ENCODE measurements at places on chromosomes 16 and 17.
A peak's percentile ranks its signal among the peaks of the same experiment; 100 is the strongest.

DNA sequence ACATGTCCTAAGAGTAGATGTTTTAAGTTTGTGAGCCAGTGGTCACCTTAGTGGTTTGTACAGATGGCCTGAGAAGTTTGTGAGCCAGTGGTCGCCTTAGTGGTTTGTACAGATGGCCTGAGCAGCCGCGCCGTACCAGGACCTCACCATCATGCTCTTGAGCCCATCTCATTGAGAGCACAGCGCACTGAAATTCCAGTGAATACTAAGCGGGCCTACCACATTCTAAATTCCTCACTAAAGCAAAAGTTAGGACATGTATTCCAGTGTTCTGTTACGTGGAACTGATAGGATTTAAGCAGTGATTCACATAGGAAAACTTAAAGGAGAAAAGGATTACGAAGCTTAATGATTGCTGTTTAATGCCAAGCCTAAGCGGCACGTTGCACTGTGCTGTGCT, 3.9 kb downstream of the USP10 start:
- no peaks in the 10 kb centered on the region for H3K27me3 ChIP-seq
- H3K36me3 ChIP-seq = peaks cover 18% of the 10 kb centered on the region
- no peak for DNase-seq
- no peak overlapping the region for H3K4me3 ChIP-seq
- no peak overlapping the region for H3K27ac ChIP-seq

DNA sequence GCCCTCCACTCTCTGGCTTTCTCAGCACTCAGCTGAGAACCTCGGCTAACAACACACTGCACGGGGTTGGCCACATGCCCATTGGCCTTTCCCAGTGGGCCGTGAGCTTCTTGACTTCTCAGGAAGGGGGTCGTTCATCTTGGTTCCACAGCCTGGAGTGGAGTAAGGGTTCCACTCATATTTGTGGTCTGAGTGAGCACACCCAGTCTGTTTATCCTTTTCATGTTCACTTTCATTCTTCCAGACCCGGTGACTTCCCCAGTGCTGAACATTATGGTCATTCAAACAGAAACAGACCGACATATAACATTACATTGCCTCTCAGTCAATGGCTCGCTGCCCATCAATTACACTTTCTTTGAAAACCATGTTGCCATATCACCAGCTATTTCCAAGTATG, 8.2 kb downstream of the MILR1 start:
- DNase-seq = no peak
- H3K27me3 ChIP-seq = no peaks in the 10 kb centered on the region
- peaks cover 60% of the 10 kb centered on the region for H3K4me1 ChIP-seq
- H3K36me3 ChIP-seq = peaks cover 32% of the 10 kb centered on the region
- peak overlapping the region; percentile 90 for H3K27ac ChIP-seq

GRCh38 chr17:71942626-71943025, 178.2 kb upstream of the SOX9 start:
- no peak for DNase-seq
- no peaks in the 10 kb centered on the region for H3K36me3 ChIP-seq
- H3K27me3 ChIP-seq = no peaks in the 10 kb centered on the region
- no peak overlapping the region for H3K4me3 ChIP-seq
- no peak overlapping the region for H3K27ac ChIP-seq

- H3K4me3 ChIP-seq = no peak overlapping the region
- no peaks in the 10 kb centered on the region for H3K27me3 ChIP-seq
- peaks cover 25% of the 10 kb centered on the region for H3K4me1 ChIP-seq
- H3K36me3 ChIP-seq = peaks cover 66% of the 10 kb centered on the region
- no peak for DNase-seq
Measured at GRCh38 chr16:29999605-30000004, 3.6 kb downstream of the INO80E start.

DNA sequence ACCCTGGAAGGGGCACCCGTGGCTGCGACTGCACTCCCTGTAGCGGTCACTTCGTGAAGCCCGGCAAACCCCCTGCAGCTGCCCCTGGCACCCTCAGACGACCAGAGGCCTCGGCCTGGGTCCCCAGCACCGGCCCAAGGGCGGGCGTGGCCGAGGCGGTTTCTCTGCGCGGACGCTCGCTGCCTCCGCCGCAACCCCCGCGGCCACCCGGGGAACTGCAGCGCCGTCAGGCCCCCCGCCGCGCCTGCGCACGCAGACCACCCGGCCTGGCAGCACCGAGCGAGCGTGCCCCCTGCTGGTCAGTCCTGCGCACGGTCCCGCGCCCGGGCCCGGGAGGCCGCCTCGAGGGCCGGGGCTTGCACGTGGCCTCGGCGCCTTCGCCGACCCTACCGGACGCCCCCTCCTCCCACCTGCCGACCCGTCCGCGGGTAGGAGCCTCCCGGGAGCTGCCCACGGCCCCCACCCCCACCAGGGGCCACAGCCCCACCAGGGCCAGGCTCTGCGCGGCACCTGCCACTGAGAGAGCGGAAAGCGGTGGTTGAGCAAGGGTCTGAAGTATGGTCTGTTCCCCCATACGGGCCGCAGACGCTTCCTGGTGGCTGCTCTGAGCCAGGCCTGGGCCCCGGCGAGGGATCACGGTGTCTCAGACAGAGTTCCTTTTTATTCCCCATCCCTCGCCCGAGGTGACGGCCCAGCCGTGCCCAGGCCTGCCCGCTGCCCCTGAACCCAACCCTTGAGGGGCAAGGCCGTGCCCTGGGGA, 11.5 kb upstream of the HS3ST6 start:
- H3K36me3 ChIP-seq = no peaks in the 10 kb centered on the region
- H3K27me3 ChIP-seq = peaks cover 6% of the 10 kb centered on the region
- H3K27ac ChIP-seq = no peak overlapping the region
- DNase-seq = peak; percentile 97
- peaks cover 2% of the 10 kb centered on the region for H3K4me1 ChIP-seq

DNA sequence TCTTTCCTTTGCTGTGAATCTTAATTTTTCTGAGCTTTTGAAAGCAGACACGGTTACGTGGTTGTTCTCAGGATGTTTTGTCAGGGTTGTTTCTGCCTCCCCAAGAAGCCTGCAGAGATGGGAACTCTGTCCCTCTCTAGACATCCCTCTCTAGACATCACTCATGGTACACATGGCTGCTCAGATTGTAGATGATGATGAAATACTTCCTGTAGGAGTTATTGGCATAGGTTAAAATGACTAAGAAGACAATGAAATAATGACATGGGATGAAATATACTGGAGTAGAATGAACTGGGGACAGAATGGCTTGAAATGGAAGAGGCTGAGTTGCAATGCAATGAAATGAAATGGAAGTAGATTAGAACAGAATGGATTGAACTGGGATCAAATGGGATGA, 253.4 kb downstream of the SHISA9 start:
- H3K27me3 ChIP-seq = no peaks in the 10 kb centered on the region
- no peaks in the 10 kb centered on the region for H3K4me1 ChIP-seq
- no peaks in the 10 kb centered on the region for H3K36me3 ChIP-seq

- no peak overlapping the region for H3K27ac ChIP-seq
- no peak overlapping the region for H3K4me3 ChIP-seq
- H3K36me3 ChIP-seq = no peaks in the 10 kb centered on the region
- no peaks in the 10 kb centered on the region for H3K27me3 ChIP-seq
- DNase-seq = no peak
Measured at GRCh38 chr16:49733313-49734009, 122.5 kb downstream of the ZNF423 start.

DNA sequence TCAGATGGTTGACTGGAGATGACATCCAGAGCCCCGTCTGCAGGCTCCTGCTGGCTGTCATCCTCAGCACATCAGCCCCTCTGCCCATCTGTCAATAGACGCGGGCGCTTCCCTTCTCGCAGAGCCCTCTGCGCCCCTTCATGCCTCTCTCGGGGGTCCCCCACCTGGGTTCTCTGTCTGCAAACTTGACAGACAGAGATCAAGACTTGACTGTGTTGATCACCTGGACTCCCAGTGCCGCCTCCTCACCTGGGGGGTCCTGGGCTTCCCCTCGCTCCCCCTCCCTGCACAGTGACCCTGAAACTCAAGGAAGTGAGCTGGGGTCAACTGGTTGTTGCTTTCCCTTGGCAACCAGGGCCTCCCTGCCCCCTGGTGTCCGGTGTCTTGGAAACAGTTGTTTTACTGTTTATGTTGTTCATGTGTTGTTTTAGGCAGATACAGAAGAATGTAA, 31.9 kb downstream of the RNF213 start:
- H3K27ac ChIP-seq = no peak overlapping the region
- H3K36me3 ChIP-seq = peaks cover 85% of the 10 kb centered on the region
- no peak for DNase-seq
- no peak overlapping the region for H3K4me3 ChIP-seq

GRCh38 chr16:945271-946047, 25.3 kb downstream of the LMF1 start:
- H3K4me1 ChIP-seq = no peaks in the 10 kb centered on the region
- peaks cover 52% of the 10 kb centered on the region for H3K36me3 ChIP-seq
- no peak overlapping the region for H3K4me3 ChIP-seq
- DNase-seq = no peak

DNA sequence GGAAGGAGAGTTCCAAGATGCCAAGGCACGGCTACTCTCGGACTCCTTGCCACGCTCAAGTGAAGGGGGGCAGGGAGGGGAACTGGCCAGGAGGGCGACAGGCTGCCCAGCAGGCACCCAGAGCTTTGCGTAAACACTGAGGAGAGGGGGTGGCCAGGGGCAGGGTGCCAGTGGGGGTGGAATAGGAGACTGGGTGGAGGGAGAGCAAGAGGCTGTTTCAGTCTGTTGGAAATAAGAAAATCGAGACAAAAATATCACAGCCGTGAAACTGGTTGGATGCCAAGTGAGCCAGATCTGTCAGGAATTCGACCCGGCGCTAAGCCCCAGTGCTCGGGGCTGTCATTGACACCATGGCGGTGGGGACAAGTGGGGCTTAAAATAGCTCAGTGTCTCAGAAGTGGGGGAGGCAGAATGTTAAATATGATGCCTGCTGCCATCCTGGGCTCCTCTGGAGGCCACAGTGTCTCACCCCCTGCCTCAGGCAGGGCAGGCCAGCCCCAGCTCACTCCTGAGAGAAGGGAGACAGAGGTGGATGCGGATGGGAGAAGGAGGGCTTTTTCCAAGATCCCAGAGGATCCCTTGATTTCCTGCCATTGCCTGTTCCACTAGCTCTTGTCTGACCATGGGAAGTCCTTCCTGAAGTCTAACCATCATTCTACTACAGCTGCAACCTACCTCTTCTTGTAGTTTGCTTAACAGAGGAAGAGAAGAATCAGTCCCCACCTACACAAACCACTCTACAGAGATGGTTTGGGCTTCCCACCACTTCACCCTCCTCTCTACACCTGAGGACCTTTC, 9.5 kb downstream of the PNMT start:
- peaks cover 79% of the 10 kb centered on the region for H3K4me1 ChIP-seq
- H3K36me3 ChIP-seq = peaks cover 6% of the 10 kb centered on the region
- no peak for DNase-seq
- H3K27ac ChIP-seq = peak overlapping the region; percentile 90

DNA sequence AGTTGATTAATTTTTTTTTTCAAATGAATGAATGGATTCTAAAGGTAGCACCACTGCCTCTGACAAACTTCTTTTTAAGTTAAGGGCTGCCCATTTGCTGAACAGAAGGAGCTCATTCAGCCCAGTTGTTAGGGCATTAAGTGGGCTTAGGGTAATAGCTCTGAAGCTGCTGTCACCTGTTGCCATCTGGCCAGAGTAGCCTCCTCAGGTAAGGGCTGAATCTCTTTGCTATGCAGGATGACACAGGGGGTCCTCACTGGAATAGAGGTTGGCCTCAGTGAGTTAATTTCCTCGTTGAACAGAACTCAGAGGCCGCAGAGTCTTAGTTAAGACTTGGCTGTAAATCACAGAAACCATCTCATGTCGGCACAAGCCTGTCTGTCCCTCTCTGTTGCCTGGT, 232.8 kb downstream of the CCDC182 start:
- peaks cover 25% of the 10 kb centered on the region for H3K4me1 ChIP-seq
- H3K36me3 ChIP-seq = peaks cover 3% of the 10 kb centered on the region
- DNase-seq = no peak
- no peak overlapping the region for H3K4me3 ChIP-seq

GRCh38 chr16:49342336-49343265, 31.0 kb upstream of the C16orf78 start:
- H3K4me3 ChIP-seq = no peak overlapping the region
- no peaks in the 10 kb centered on the region for H3K4me1 ChIP-seq
- DNase-seq = no peak

DNA sequence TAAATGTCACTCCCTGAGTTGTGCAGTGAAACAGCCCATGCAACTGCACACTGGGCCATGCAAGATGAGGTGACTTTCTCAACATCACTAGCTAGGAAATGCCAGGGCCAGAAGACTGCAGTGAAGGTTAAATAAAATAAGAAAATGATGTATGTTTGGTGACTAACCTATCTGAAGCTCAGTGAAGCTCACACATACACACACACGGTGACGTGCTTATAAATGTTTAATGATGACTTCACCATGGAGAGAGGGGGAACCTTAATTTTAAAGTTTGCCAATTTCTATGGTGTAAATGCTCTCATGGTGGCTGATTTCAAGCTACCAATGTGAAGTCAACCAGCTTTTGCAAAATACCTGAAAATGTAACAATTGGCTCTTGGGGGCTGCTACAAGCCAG, 166.4 kb downstream of the MAF start:
- no peak overlapping the region for H3K4me3 ChIP-seq
- H3K27me3 ChIP-seq = peaks cover 2% of the 10 kb centered on the region
- no peaks in the 10 kb centered on the region for H3K36me3 ChIP-seq
- DNase-seq = no peak
- H3K27ac ChIP-seq = no peak overlapping the region
- H3K4me1 ChIP-seq = no peaks in the 10 kb centered on the region

GRCh38 chr16:35795361-35796029, 2336.1 kb downstream of the TP53TG3F start:
- no peaks in the 10 kb centered on the region for H3K36me3 ChIP-seq
- H3K4me3 ChIP-seq = no peak overlapping the region
- no peak for DNase-seq
- H3K4me1 ChIP-seq = no peaks in the 10 kb centered on the region
- no peak overlapping the region for H3K27ac ChIP-seq
- no peaks in the 10 kb centered on the region for H3K27me3 ChIP-seq

GRCh38 chr17:45666046-45666600, 118.0 kb upstream of the CRHR1 start:
- H3K27me3 ChIP-seq = peaks cover 28% of the 10 kb centered on the region
- H3K36me3 ChIP-seq = no peaks in the 10 kb centered on the region
- no peak for DNase-seq
- H3K27ac ChIP-seq = no peak overlapping the region
- H3K4me1 ChIP-seq = no peaks in the 10 kb centered on the region

DNA sequence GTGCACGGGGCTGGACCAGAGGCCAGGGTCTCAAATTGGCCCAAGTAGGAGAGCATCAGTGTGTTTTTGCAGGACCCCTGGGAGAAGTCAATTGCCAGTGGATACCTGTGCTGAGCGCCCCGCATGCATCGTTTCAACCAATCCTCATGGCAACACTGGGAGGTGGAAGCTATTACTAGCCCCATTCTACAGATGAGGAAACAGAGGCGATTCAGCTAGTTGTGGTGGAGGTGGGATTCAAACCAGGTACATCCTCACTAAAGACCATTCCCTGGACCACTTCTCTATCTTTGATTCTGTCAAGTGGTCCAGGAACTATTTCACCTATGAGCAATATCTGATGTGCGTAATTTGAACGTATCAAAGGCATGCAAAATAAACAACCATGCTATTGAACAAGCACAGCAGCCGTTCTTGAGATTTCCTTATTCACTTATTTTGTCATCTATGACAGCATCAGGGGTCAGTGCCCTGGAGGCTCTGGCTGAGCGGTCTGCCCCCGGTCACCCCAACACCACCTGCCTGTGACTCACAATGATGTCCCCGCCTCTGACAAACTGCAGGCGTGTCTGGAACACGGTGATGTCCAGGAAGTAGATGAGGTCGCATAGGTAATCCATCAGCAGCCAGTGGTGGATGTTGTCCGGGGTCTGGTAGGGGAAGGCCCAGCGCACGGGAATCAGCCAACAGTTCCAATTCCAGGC, 54.0 kb downstream of the CNGB1 start:
- DNase-seq = no peak
- H3K4me1 ChIP-seq = no peaks in the 10 kb centered on the region
- H3K4me3 ChIP-seq = no peak overlapping the region
- H3K36me3 ChIP-seq = no peaks in the 10 kb centered on the region
- no peak overlapping the region for H3K27ac ChIP-seq

Measured in activated B cell treated with CpG ODN at 0.5 μM for 24 hours (primary cell).